Left kidney (tissue), 8 donors: ENCODE measurements at places on chromosomes 7 and 10. TPM values are rescaled to one million over a fixed set of nuclear protein-coding genes. Genes with fewer than 3 reads are reported as not detected.

DNA sequence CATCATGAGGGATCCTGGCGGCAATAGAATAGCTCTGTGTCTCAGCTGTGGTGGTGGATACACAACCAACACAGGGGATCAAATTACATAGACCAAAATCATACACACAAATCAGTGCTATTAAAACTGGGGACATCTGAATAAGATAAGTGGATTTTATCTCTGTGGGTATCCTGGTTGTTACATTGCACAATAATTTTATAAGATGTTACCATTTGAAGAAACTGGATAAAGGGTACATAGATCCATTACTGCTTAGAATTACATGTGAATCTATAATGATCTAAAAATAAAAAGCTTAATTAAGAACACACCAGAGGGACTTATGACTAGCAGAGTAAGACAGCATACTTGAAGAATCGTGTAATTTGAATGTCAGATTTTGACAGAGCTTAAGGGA lies 8.2 kb upstream of the FAM3C start:
- no peak for DNase-seq

- no peak for DNase-seq
Observed at GRCh38 chr7:127911968-127912511, 119.2 kb downstream of the LRRC4 start.

GRCh38 chr10:70970830-70971229 lies 82.5 kb upstream of the PCBD1 start:
- DNase-seq = no peak

DNA sequence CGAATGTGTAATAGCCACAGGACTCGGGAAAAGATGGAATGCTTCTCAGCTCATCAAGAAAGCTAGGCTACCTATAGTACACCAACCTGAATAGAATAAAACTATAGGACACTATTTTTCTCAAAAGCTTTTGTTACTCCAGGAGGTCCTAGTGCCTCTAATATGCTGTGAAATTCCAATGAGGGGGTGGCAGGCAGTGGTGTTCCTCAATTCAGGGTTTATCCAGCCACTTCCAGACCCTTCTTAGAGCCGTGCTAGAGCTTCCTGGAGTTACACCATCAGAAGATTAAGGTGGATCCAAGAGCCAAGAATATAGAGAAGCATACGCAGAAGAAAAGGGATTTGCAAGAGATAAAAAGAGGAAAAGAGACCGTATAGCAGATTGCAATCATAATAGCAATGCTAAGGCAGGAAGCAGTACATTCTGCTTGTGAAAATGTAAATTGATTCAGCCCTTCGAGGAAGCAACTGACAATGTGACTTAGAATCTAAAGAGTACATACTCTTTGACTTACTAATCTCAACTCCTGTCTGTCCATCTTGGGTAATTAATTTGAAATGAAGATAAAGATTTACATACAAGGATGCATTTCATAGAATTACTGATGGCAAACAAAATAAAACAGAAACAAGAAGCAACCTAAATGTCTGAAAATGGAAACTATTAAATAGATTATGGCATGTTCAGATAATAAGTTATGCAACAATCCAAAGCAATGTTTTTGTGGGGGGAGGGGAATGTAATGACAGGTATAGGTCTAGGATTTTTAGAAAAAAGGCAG lies 2.1 kb downstream of the ST8SIA6 start:
- DNase-seq = no peak

- no peak for DNase-seq
Observed at GRCh38 chr10:108500396-108500795, 1335.9 kb upstream of the SORCS1 start.

GRCh38 chr7:127504715-127505114 lies 80.7 kb downstream of the GCC1 start:
- no peak for DNase-seq

- peak; percentile 78 for DNase-seq
Observed at GRCh38 chr7:85041605-85042216, 145.1 kb downstream of the SEMA3D start.

GRCh38 chr7:12028508-12028907 lies 182.6 kb upstream of the TMEM106B start:
- no peak for DNase-seq

- DNase-seq = no peak
Observed at GRCh38 chr7:2074691-2075090, 158.1 kb downstream of the MAD1L1 start.

GRCh38 chr7:14252458-14252857 lies 263.0 kb upstream of the ETV1 start:
- DNase-seq = no peak

GRCh38 chr7:117949232-117949631 lies 76.0 kb upstream of the CTTNBP2 start:
- no peak for DNase-seq

DNA sequence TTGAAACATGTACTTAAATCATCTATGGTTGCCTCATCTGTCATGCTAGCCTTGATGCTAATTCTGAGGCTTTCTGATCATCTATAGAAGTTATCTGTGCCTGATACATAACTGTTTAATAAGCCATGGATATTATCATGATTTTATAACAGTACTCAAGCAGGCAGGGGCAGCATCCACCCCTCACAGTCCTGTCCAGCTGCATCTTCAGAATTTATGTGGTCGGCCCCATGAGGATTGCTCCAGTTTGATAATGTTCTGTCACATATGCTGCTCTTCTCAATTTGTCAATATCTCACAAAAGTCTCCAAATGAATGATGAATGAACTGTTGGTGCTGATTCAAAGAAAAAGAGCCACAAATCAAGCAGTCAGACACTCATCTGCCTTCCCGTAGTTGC lies 335.1 kb upstream of the POM121L12 start:
- no peak for DNase-seq

DNA sequence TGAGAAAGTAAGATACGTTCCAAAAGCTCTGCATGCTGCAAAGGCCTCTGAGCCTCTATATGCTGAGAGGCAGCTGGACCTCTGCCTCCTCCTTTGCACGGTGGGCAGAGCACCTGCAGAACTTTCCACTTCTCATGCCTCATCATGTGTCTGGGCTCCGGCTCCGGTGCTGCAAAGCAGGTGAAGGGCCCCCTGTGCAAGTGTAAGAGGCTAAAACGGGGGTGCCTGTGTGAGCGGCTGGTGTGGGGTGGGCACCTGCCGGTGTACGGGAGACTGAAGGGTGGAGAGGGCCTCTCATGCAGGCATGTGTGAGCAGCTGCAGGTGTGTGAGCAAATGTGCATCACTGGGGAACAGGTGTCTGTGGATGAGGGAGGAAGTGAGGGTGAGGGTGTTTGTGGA lies 121.0 kb downstream of the KCNMA1 start:
- no peak for DNase-seq

DNA sequence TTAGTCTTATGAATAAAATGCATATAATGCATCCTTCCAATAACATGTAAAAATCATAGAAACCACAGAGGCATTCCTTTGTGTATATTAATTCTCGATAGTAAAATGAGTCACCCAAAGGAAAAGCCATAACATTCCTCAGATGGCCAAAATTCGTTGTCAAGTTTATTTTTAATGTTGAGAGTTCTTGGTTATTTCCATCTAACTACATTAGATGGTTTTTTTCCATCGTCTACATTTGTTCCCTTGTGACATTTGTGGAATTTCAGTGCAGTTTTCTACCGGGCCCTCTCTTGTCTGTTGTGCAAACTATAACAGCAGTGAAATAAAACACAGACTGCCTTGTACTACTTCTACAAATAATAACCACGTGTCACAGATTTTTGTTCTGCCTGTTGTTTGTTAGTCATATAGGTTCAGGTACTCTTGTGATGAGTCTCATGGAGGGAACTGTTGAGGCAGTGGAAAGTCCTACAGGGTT lies 54.7 kb upstream of the CCAR1 start:
- DNase-seq = no peak

DNA sequence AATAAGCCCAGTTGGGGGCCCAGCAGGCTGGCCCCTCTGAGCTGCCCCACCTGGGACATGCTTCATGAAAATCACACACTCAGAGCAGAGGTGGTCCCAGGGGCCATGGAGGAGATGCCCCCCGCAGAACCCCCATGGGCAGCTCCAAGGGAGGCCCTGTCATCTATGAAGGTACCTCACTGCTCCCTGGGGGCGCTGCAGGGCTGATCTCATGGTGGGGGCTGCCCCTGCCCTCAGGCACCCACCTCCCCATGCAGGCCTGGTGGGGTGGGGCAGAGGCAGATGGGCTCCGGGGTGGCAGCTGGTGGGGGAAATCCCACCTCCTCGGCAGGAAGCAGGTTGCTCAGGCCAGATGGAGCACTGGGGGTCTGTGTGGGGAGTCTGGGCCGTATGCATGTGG lies 60.5 kb downstream of the YKT6 start:
- DNase-seq = no peak

PCGF6 gene
- 15.7 TPM for polyA plus RNA-seq

PLXNA4 gene
- polyA plus RNA-seq = 15.6 TPM

C10orf105 gene
- polyA plus RNA-seq = 0.18 TPM

PLA2G12B gene
- 10.4 TPM for polyA plus RNA-seq

TCAF2 gene
- polyA plus RNA-seq = 3.3 TPM

OR2A12 gene
- 0.05 TPM for polyA plus RNA-seq

TRPV5 gene
- 1.5 TPM for polyA plus RNA-seq

ARL3 gene
- 31.5 TPM for polyA plus RNA-seq

RBP3 gene
- polyA plus RNA-seq = 0.10 TPM

KIF5B gene
- polyA plus RNA-seq = 184 TPM
